ENCODE measurements at places on chromosomes 6 and 20.

DNA sequence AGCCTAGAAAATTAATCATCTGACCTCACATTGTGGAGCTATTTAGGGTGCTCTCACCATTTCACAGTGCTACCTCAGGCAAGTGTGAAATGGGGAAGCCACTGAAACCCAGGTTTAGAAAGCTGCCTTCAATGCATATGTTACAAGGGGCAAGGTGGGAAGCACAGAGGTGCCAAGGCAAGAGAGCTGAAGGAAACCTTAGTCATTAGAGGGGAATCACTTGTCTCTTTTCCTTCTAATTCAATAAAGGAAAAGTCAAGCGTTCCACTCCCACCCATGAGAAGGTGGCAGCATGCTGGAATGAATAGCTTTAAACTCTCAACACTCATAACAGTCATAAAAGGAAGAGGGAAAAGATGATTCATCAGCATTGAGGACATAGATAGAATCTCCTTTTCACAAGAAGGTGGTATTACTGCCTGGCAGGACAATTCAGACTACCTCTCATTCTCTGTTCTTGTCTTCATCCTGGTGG, 251.9 kb upstream of the IRAK1BP1 start:
- DNase-seq, result no peak

DNA sequence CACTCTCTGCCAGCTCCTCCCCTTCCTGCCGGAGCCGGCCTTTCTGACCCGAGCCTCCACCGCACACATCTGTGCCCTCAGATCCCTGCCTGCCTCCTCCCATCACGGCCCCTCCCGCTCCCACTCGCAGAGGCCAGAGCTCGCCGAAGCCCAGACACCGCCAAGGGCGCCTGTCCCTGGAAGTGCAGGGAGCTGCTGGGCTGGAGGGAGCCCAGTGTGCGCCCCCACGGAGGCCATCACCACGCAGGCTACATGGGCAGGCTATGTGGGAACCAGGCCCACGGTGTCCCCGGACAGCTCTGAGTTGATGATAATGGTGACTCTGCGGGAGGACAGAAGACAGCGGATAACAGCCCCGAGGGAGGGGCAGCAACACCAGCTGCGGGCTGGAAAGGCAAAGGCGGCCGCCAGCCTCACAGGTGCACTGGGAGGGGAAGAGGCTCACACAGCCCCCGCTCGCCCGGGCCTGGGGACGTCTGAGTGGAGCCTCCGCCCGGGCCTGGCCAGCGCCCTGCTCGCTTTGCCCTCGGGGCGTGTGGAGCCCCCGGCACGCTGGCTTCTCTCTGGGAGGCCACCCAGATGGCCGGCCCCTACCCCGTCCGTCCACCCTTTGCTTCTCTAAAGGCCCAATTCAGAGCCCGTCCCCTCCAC, 154.9 kb downstream of the DLL1 start:
- DNase-seq, result no peak

- no peak for DNase-seq
Measured at GRCh38 chr6:9540534-9541126, 874.2 kb downstream of the TFAP2A start.

DNA sequence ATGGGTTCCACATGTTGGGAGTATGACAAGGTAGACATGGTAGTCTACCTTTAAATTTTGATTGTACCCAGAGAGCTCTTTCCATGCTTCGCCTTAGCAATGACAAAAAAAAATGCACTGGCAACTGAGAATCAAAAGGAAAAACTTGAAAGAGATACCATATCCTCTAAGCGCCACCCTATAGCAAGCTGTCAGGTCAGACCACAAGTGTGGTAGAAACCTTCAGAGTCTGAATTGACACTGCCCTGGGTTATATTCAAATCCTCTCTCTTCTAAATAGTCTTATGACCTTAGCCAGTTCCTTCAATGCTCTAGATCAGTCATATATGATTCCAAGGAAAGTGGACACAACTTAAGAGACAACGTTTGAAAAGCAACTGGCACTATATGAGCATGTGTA, 45.6 kb upstream of the SMLR1 start:
- DNase-seq, result no peak

GRCh38 chr6:48626421-48626820, 515.4 kb upstream of the PTCHD4 start:
- DNase-seq, result no peak

GRCh38 chr20:57711826-57712225, 2.0 kb upstream of the PMEPA1 start:
- DNase-seq, result no peak

DNA sequence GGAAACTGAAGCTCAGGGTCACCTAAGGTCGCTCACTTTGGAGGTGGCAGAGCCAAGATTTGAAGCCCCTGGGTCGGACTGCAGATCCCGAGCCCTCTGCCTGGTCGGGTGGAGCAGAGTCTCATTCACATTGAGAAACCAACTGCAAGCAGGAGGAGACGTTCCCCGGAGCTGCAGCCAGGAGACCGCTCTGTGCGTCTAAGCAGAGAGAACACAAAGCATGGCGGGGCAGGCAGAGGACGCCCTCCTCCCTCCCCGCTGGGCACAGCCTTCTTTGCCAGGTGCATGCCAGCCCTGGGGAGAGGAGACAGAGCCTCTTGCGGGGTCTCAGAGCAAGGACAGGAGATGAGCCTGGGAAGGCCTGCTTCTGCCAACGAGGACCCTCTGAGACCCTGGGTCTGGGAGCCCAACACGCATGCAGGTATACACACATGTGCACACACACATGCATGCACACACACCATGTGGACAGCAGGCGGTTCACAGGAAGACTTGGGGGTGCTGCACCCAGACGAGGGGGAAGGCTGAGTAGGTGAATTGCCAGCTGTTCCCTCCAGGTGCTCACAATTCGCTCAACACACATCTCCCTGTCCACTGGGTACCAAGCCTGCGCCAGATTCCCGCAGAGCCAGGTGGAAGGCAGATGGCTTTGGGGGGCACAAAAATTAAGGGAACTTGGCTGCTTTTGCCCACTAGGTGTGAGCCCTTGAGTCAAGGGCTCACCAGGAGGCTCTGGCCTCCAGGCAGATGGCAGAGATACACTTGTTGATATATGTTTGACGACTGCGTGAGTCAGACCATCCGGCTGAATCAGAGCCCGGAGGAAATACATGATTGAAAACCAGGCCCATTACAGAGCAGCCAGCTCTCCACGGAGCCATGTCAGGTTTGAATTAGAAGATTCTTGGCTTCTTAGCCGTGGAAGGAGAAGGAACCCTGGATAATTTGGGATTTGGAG, 5.5 kb upstream of the NTSR1 start:
- DNase-seq, result no peak

GRCh38 chr6:17207281-17207680, 73.9 kb upstream of the RBM24 start:
- no peak for DNase-seq

- no peak for DNase-seq
Measured at GRCh38 chr6:39882531-39882899, 51.7 kb downstream of the MOCS1 start.

DNA sequence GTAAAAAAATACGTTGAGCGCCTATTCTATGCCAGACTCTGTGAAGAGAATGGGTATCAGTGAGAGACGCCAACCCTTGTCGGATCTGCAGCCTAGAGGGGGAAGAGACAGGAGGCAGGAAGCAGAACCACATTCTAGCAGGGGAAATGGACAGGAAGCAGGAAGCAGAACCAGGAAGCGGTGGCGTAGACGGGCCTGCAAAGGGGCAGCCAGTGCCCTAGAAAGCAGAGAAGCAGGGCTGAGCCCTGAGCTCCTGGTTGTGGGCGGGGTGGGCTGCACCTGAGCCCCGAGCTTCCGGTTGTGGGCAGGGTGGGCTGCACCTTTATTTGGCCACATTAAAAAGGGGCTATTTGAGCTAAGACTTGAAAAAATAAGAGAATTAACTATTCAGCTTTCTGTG, 71.9 kb downstream of the FAM120B start:
- DNase-seq, result no peak

DNA sequence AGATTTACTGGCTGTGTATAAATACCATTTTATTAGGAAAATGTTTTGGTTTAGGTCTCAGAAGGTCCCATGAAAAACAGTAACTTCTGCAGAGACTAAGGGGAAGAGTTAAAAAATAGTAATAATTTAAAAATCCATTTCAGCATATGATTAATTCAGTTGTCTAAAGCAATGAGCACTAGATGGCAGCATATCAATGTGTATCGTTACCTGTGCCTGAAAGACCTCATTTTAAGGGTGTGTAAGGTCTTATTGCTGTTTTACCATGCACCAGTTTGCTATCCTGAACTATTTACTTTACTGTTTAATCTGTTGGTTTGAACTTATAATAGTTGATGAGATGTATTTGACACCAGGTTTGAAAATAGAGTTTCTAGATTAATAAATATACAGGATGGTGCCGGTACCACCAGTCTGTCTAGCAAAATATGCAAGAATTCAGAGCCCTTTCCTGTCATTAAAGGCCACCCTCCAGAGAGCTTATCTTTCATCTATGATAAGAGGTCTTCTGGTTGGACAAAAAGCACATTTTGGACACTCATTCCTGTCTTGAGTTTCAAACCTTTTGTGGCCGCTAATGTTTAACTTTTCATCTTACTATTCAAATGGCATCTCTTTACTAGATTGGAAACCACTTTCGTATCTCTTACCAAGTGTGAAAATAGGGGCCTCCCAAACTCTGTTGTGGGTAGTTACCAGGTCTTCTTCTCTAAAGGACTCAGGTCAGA, 8.9 kb upstream of the AHI1 start:
- no peak for DNase-seq

DNA sequence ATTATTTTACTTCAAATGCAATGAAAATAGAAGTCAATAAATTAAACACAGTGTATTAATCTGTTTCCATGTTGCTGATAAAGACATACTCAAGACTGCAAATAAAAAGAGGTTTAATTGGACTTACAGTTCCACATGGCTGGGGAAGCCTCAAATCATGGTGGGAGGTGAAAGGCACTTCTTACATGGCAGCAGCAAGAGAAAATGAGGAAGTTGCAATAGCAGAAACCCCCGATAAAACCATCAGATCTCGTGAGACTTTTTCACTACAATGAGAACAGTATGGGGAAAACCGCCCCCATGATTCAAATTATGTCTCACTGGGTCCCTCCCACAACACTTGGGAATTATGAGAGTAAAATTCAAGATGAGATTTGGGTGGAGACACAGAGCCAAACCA, 82.2 kb downstream of the GPR63 start:
- no peak for DNase-seq

DNA sequence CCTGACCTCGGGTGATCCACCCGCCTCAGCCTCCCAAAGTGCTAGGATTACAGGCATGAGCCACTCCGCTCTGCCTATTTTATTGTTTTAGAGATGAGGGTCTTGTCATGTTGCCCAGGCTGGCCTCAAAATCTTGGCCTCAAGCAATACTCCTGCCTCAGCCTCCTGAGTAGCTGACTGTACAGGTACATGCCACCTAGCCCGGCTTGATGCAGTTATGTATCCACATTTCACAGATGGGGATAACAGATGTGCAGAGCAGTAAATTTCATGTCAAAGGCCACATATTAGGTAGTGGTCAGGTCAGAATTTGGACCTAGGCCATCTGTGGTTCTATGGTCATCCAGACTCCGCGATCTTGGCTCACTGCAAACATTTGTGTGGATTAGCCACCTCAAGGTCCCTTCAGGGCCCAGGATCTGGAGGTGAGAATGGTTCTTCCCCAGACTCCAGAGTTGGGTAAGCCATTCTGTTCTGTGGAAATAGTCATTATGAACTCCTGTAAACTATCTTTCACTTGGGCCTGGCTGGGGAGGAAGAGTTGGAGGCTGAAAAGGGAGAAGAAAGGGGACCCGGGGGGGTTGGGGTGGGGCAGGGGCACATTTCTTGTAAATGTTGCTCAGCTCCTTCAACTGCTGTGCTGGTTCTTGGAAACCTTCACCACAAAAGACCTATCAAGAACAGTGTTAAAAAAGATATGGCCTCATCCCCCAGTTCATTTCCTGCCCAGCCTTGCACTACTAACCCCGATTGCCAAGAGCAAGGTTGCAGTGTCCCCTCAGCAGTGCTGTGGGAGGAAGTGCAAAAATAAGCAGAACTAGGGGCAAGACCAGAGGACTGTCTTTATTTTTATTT, 13.0 kb downstream of the PIM1 start:
- DNase-seq, result no peak

- no peak for DNase-seq
Measured at GRCh38 chr6:161265975-161266374, 7.9 kb downstream of the AGPAT4 start.

- no peak for DNase-seq
Measured at GRCh38 chr6:167979436-167980139, 17.9 kb upstream of the KIF25 start.

DNA sequence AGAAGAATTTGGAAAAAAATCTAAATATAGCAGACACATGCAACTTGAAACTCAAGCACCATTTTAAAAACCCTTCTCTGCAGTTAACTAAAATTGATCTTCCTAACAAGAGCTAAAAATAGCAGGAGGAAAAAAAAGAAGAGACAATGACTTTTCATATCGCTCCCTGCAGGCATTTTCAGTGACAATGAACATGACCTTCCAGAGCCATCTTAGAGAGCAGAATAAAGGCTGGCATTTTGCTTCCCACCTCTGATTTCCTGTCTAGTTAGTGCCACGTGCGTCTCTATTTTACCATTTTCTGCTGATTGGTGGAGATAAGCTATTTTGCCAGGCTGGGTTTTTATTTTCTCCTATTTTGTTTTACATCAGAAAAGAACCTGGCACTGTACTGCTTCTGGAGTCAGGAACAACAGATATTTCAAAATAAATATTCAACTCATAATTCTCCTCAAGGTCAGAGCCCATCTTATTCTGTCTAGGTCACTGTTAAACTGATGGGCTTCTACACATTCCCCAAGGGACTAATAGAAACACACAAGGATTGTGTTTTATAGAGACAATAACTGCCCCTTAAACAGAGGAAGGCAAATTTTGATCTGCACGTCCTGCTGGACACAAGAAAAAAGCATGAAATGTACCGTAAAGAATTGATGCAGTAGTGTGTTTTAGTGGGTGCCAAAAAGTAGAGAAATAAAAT, 70.2 kb upstream of the ENPP5 start:
- no peak for DNase-seq

DNA sequence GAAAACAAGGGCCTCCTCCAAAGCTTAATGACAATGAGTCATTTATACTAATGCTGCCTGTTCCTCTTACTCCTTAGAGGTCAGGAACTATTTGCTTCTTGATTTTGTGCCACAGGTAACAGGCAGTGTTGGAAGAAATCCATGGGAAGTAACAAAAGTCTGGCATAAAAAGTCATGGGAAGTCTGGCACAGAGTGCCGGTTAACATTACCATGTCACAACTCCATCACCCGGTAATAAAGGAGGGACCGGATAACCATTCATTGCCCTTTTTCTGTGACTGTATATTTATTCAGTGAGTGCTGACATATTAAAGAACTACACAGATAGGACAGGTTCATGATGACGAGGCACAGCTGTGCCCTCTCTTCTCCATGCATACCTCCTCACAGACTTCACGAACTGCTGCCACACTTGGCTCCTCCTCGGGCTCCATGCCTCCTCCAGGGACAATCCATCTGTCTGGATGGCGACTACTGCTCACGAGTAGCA, 50.9 kb downstream of the NUDT3 start:
- no peak for DNase-seq

DNA sequence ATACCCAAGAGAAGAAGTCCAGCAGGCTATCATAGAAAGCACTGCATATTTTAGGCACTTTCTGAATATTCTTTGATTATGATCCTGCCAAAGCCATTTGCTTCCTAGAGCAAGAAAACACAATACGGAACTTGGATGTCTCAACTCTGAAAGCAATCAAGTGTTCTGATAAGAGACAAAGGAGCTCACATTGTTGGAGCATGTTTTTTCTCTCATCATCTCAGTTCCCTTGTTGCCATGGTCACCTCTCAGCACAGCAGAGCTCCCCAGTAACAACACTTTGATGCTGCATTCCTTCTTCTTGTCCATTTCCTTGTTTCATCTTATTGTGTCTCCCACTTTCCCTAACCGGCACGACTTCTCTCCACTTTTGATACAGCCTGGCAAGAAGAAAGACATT, 168.7 kb upstream of the FUT9 start:
- DNase-seq, result no peak

GRCh38 chr6:11514672-11515071, 22.9 kb upstream of the TMEM170B start:
- DNase-seq, result no peak

Measured in stimulated activated CD8-positive, alpha-beta memory T cell treated with anti-CD3 and anti-CD28 coated beads, Interleukin-4, amount 100 ng/mL, for 1 hour (primary cell).